Activated CD4-positive, alpha-beta T cell treated with anti-CD3 and anti-CD28 coated beads, Interleukin-2, amount 10 ng/mL, durations not matched to agents 24 days and 14 days (primary cell): ENCODE measurements at places on chromosomes 1 and 21. TPM values are rescaled to one million over a fixed set of nuclear protein-coding genes. Genes with fewer than 3 reads are reported as not detected.
A peak's percentile ranks its signal among the peaks of the same experiment; 100 is the strongest.

- no peaks in the 10 kb centered on the region for H3K27me3 ChIP-seq
- no peak overlapping the region for H3K27ac ChIP-seq
- DNase-seq, result no peak
Measured at GRCh38 chr1:81264976-81265375, 535.8 kb upstream of the ADGRL2 start.

DNA sequence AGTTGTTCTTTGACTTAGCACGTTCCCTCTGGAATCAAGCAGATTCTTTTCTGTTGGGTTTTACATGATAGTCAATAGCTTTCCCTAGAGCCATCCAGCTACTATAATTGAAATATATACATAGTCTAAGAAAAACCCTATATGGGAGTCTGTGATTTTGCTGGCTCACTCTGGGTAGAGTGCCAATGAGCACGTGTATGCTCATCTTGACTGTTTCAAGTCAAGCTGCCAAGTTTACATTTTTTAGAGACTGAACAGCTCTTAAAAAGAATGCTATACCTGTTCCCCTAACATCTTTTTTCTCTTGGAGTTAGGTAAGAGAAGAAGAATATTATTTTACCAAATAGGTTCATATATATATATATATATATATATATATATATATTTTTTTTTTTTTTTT, 182.8 kb upstream of the NRIP1 start:
- H3K4me1 ChIP-seq, result no peaks in the 10 kb centered on the region
- H3K27me3 ChIP-seq, result no peaks in the 10 kb centered on the region
- DNase-seq, result no peak

DNA sequence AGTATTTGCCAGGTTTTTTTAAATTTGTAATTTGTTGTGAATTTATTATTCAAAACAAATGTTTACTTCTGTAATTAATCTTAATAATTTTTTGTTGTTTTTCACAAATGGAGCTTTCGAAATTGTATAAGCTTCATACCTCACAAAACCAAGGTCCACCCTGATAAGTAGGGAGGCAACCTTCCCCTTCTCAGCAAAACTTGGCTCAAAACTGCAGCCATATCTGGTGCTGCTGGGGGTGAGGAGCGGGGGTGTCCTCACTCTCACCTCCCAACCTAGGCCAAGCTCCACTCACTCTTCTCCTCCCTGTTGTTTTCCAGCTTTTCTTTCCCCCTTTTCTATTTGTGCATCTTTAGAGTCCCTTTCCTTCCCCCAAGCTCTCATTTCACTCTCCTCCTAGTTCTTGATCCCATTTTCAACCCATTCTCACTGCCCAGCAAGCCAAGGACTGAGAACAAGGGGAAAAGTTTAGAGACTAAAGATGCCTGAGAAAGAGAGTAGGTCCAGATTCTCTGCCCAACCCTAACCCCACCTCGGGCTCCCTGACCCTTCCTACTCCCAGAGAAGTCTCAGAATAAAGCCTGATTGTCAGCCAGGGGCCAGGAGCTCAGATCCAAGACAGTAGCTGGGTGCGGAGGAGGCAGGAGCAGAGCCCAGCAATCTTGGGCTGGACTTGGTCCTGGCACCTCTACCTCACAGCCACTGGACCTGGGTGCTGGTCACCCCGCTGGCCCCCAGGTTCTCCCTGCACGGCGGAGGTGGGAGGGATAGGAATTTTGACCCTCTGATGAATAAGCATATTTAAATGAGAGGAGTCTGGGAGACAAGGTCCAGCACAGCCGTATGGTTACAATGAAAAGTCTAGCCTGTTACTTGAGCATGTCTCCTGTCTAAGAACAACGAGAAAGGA, 8.3 kb upstream of the CFAP45 start:
- H3K27ac ChIP-seq, result no peak overlapping the region
- DNase-seq, result no peak
- no peak overlapping the region for H3K4me3 ChIP-seq
- no peaks in the 10 kb centered on the region for H3K27me3 ChIP-seq
- H3K36me3 ChIP-seq, result peaks cover 3% of the 10 kb centered on the region
- H3K4me1 ChIP-seq, result peaks cover 39% of the 10 kb centered on the region

DNA sequence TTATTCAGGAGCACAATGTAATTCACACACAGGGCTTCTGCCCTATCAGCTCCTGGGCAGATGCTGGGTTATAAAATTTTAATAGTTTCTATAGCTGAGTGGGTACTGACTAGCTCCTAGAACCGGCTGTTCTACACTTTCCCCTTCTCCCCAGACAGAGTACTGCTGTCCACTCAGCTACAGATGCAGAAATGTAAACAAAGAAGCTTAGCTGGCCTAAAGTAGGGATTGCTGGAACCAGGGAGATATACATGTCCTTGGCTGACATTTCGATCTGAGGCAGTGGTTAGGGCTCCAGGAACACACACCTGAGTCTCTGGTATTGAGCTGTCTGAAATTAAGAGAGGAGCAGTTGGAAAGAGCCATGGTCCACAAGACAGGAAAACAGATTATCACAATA, 211.5 kb upstream of the USP24 start:
- peaks cover 7% of the 10 kb centered on the region for H3K27me3 ChIP-seq
- no peaks in the 10 kb centered on the region for H3K4me1 ChIP-seq
- H3K36me3 ChIP-seq, result no peaks in the 10 kb centered on the region

DNA sequence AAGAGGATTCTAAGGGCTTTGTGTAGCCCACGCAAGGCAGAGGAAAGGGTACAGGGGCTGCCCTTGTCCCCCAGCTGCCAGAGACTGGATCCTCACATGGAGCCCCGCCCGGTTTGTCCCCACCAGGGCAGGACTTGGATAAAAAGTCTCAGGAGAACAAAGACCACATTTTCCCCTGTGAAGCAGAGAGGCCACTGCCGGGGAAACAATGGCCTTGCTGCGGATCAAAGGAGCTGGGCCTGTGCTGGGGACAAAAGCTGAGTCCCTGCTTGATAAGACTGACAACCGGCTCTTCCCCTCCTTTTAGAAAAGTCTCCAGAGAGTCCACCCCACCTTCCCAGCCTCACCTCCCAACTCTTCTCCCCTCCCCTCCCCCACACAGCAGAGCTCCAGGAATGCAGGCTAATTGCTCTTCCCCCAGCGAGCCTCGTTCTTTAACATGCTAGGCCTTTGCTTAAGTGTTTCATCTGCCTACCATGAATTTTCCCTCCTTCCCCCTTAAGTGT, 142.4 kb downstream of the PLPP3 start:
- H3K27ac ChIP-seq, result no peak overlapping the region
- no peak overlapping the region for H3K4me3 ChIP-seq
- no peaks in the 10 kb centered on the region for H3K4me1 ChIP-seq

DNA sequence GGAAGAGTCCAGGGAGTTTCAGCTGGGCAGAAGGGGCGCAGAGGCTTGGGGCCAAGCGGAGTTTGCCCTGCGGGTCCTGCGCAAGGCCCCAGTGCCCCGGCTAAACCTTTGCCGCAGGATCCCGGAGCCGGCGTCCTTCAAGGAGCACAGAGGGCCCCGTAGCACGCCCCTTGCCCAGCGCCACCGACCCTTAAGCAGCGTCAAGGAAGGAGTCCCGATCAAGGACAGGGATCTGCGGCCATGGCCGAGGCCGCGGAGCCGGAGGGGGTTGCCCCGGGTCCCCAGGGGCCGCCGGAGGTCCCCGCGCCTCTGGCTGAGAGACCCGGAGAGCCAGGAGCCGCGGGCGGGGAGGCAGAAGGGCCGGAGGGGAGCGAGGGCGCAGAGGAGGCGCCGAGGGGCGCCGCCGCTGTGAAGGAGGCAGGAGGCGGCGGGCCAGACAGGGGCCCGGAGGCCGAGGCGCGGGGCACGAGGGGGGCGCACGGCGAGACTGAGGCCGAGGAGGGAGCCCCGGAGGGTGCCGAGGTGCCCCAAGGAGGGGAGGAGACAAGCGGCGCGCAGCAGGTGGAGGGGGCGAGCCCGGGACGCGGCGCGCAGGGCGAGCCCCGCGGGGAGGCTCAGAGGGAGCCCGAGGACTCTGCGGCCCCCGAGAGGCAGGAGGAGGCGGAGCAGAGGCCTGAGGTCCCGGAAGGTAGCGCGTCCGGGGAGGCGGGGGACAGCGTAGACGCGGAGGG, 520 bp downstream of the CLIC6 start:
- H3K36me3 ChIP-seq, result no peaks in the 10 kb centered on the region
- peaks cover 68% of the 10 kb centered on the region for H3K27me3 ChIP-seq
- DNase-seq, result peak; percentile 67

DNA sequence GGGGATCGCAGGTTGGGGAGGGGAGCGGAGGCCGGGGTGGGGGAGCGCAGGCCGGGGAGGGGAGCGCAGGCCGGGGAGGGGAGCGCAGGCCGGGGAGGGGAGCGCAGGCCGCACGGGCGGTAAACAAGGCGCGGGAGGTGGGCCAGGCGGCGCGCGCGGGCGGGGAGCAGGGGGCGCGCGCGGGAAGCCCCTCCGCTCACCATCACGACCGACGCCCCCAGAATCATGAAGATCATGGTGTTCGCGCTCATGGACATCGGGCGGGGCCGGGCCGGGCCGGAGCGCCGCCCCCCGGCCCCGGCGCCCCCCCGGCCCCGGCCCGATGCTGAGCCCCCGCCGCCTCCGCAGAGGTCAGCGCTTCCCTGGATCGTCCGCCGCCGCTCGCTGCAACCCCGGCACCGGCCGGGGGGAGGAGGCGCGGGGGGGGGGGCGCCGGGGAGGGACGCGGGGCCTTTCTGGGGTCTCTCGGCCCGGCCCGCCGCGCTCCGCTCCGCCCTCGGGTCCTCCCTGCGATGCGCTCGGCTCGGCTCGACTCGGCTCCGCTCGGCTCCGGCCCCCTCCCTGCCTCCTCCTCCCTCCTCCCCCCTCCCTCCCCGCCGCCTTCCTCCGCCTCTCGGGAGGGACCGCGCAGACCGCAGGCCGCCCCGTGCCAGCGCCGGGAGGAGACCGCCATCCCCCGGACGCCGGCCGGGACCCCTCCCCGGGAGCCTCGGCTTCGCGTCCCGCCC, at the start of gene TMEM240:
Gene TMEM240, minus strand, starts transcription at position 535 of the 728 bp plus-strand sequence. Its CDS starts 278 bp downstream, at position 257.
- H3K4me3 ChIP-seq, result no peak within 1 kb of the TSS
- peak; percentile 75 for DNase-seq
- no peak within 1 kb of the TSS for H3K27ac ChIP-seq
- H3K27me3 ChIP-seq, result peaks cover 1% of the 10 kb centered on the region

DNA sequence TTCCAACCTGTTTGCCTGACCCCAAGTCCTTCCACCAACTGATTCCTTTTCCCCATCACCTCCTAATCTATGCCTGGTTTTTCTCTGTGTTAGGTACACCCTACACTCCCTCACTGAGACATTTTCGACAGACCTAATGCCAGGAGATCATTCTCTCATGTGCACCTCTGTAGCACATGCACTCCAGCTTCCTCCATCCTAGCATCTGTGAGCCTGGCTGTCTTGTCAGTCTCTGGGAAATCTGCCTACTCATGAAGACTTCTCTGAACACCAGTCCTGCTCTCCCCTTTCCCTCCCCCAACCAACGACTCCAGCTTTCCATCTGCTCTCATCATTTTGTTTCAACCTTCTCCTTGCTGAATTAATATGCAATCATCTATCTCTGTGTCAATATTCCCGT, 987 bp downstream of the MED8 start:
- peaks cover 40% of the 10 kb centered on the region for H3K4me1 ChIP-seq
- H3K36me3 ChIP-seq, result peaks cover 46% of the 10 kb centered on the region
- peak overlapping the region; percentile 99 for H3K4me3 ChIP-seq
- peak overlapping the region; percentile 95 for H3K27ac ChIP-seq
- no peaks in the 10 kb centered on the region for H3K27me3 ChIP-seq
- DNase-seq, result peak; percentile 56

- no peaks in the 10 kb centered on the region for H3K4me1 ChIP-seq
- DNase-seq, result no peak
- no peak overlapping the region for H3K4me3 ChIP-seq
Measured at GRCh38 chr1:109261578-109261977, 12.2 kb downstream of the CELSR2 start.

- no peak overlapping the region for H3K4me3 ChIP-seq
- no peak for DNase-seq
- peaks cover 57% of the 10 kb centered on the region for H3K36me3 ChIP-seq
Measured at GRCh38 chr1:116559304-116559761, 11.5 kb downstream of the CD58 start.

DNA sequence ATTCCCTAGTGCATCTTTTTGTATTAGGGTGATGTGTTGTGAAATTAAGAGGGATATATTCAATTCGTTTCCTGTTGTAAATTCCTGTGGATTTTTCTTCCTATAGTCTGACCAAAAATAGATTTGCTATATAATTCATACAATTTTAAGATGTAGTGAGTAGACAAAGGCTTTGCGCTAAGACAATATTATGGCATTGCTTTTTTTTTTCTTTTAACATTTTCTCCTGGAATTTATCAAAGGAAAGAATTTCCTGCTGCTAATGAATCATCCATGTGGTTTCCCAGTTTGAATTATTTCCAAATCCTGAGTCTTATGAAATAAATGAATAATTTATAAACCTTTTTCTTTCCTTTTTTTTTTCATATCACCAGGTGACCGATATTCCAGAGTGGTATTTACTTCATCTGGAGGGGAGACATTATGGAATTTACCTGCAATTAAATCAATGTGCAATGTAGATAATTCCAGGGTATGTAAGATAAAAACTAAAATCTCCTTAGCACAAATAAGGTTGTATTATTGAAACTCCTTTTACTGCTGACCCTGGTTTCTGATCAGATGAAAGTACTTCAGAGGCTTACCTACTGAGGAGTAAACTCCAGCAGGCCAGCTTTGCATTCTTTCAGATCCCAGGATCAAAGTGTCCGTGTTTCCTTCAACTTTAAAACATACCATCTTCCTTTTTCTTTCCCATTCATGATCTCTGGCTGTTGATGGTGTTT, 148.4 kb downstream of the TLR5 start:
- no peaks in the 10 kb centered on the region for H3K27me3 ChIP-seq
- no peaks in the 10 kb centered on the region for H3K4me1 ChIP-seq
- H3K4me3 ChIP-seq, result no peak overlapping the region
- no peak overlapping the region for H3K27ac ChIP-seq
- DNase-seq, result no peak

DNA sequence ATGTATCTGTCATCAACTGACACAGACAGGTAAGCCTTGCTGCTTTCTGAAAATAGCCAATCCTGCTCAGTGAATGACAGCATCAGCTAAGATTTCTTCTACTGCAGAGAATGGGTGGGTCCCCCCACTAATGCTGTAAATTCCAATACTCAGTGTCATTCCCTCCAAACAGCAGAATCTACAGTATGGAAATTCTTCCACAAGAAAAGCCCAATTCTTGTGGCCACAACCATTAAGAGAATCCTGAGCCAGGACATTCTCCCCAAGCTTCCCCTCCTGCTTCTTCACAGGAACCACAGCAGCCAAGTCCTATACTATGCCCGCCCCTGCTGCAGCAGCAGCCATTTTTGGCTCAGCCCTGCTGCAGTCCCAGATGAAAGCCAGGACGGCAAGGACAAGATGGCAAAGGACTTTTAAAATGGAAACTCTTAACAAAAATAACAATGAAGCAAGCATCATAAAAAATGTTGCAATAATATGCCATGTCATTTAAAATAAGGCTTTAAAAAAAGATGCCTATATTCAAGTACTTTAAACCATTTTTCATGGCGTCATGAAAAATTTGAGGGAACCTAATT, 26.8 kb downstream of the EIF4G3 start:
- no peak for DNase-seq
- no peak overlapping the region for H3K27ac ChIP-seq
- no peaks in the 10 kb centered on the region for H3K27me3 ChIP-seq
- peaks cover 23% of the 10 kb centered on the region for H3K36me3 ChIP-seq
- no peak overlapping the region for H3K4me3 ChIP-seq

- no peak overlapping the region for H3K27ac ChIP-seq
- no peak for DNase-seq
- no peak overlapping the region for H3K4me3 ChIP-seq
- H3K36me3 ChIP-seq, result no peaks in the 10 kb centered on the region
- H3K27me3 ChIP-seq, result no peaks in the 10 kb centered on the region
Measured at GRCh38 chr1:75317976-75318375, 183.8 kb downstream of the LHX8 start.

KCNA3 gene
- 26.9 and 29.5 TPM in 2 replicates for total RNA-seq

PPFIA4 gene
- total RNA-seq, result 34.2 and 35.1 TPM in 2 replicates

F13B gene
- total RNA-seq, result not detected in 2 replicates

GSTM5 gene
- total RNA-seq, result 0.07 TPM in 1 of 2 replicates, not detected in the other

WDTC1 gene
- 17.4 and 18.2 TPM in 2 replicates for total RNA-seq
